Psoas muscle (tissue), 8 donors: ENCODE measurements at places on chromosomes 13 and 19. TPM values are rescaled to one million over a fixed set of nuclear protein-coding genes. Genes with fewer than 3 reads are reported as not detected.

GRCh38 chr19:10011974-10012373 lies 1.3 kb upstream of the RDH8 start:
- H3K36me3 ChIP-seq = no peaks in the 10 kb centered on the region
- no peak overlapping the region for H3K4me3 ChIP-seq
- peaks cover 41% of the 10 kb centered on the region for H3K27me3 ChIP-seq
- H3K27ac ChIP-seq = no peak overlapping the region

- DNase-seq = no peak
- H3K27ac ChIP-seq = no peak overlapping the region
- no peak overlapping the region for H3K4me3 ChIP-seq
- no peaks in the 10 kb centered on the region for H3K4me1 ChIP-seq
- no peaks in the 10 kb centered on the region for H3K36me3 ChIP-seq
Measured at GRCh38 chr13:70189981-70190380, 81.7 kb upstream of the KLHL1 start.

GRCh38 chr13:35912841-35913240 lies 218.3 kb downstream of the DCLK1 start:
- H3K36me3 ChIP-seq = no peaks in the 10 kb centered on the region
- no peak overlapping the region for H3K27ac ChIP-seq
- no peaks in the 10 kb centered on the region for H3K27me3 ChIP-seq
- no peak for DNase-seq
- H3K4me1 ChIP-seq = no peaks in the 10 kb centered on the region
- H3K4me3 ChIP-seq = no peak overlapping the region

GRCh38 chr19:17125728-17126677 lies 50.4 kb downstream of the MYO9B start:
- H3K36me3 ChIP-seq = no peaks in the 10 kb centered on the region
- peak overlapping the region; percentile 15 for H3K4me3 ChIP-seq
- H3K27me3 ChIP-seq = no peaks in the 10 kb centered on the region
- H3K27ac ChIP-seq = peak overlapping the region; percentile 71

GRCh38 chr13:29530901-29531300 lies 64.6 kb downstream of the SLC7A1 start:
- DNase-seq = no peak
- H3K27me3 ChIP-seq = no peaks in the 10 kb centered on the region
- H3K27ac ChIP-seq = no peak overlapping the region
- H3K4me3 ChIP-seq = no peak overlapping the region
- H3K36me3 ChIP-seq = no peaks in the 10 kb centered on the region
- no peaks in the 10 kb centered on the region for H3K4me1 ChIP-seq

DNA sequence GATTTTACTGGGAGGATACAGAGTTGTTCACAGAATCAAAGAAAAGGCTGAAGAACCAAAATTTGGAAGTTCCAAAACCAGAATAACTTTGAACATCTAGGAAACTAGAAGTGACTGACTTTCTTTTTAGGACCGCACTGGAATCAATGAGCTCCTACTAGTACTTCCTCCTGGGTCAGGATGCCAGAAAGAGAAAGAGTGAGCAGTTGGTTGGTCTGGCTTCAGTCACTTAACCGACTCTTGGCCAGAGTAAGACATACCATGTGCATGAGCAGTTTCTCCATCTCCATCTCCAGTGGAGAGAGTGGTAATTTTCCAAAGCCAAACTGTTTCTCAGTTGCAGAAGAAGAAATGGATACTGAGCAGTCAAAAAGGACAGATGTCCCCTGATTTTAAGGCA lies 27.1 kb upstream of the MTUS2 start:
- H3K4me3 ChIP-seq = no peak overlapping the region
- no peaks in the 10 kb centered on the region for H3K4me1 ChIP-seq
- peaks cover 10% of the 10 kb centered on the region for H3K27me3 ChIP-seq
- DNase-seq = no peak
- no peak overlapping the region for H3K27ac ChIP-seq

DNA sequence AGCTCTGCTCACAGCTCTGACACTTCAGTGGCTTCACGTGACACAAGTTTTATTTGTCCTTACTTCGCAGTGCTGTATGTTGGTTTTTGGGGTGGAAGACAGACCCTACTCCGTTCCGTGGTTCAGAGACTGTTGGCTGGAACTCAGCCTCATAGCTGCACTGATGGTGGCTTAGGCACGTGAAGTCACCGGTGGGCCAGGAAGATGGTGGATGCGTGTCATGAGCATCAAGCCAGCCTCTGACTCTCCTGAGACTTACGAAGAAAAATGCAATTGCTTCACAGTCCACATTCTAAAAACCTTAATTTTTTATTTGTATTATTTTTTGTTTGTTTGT lies 161.4 kb upstream of the SOX1 start:
- H3K27me3 ChIP-seq = peaks cover 1% of the 10 kb centered on the region
- H3K4me3 ChIP-seq = no peak overlapping the region
- H3K36me3 ChIP-seq = no peaks in the 10 kb centered on the region
- no peak overlapping the region for H3K27ac ChIP-seq
- H3K4me1 ChIP-seq = no peaks in the 10 kb centered on the region
- DNase-seq = no peak

DNA sequence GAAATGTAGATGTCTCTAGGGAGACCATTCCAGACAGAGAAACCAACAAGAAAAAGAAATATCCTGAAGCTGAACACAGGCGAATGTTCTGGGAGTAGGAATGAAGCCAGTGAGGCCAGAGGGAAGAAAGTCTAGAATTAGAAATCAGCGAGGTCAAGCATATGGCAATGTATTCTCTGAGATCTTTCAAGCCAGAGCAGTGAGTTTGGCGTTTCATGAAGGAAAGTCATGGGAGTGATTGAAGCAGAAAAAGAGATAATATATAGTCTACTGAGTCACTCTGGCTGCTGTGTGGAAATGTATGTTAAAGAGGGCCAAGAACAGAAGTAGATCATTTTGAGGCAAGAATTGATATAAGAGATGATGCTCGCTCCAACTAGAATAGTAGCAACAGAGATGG lies 576.0 kb downstream of the PCDH17 start:
- no peak overlapping the region for H3K4me3 ChIP-seq
- H3K27ac ChIP-seq = no peak overlapping the region
- no peak for DNase-seq
- H3K27me3 ChIP-seq = no peaks in the 10 kb centered on the region
- H3K4me1 ChIP-seq = no peaks in the 10 kb centered on the region
- no peaks in the 10 kb centered on the region for H3K36me3 ChIP-seq

Gene CEACAM16
- polyA plus RNA-seq = not detected

Gene ATP4A
- polyA plus RNA-seq = not detected

Gene BCL2L12
- 42.7 TPM for polyA plus RNA-seq

Gene SBK3
- polyA plus RNA-seq = 5.4 TPM
